Stimulated activated CD4-positive, alpha-beta T cell treated with anti-CD3 and anti-CD28 coated beads, Interleukin-12 subunit alpha, Interleukin-12 subunit beta, amount 100 ng/mL, for 24 hours (primary cell): ENCODE measurements at places on chromosomes 5 and 9.

DNA sequence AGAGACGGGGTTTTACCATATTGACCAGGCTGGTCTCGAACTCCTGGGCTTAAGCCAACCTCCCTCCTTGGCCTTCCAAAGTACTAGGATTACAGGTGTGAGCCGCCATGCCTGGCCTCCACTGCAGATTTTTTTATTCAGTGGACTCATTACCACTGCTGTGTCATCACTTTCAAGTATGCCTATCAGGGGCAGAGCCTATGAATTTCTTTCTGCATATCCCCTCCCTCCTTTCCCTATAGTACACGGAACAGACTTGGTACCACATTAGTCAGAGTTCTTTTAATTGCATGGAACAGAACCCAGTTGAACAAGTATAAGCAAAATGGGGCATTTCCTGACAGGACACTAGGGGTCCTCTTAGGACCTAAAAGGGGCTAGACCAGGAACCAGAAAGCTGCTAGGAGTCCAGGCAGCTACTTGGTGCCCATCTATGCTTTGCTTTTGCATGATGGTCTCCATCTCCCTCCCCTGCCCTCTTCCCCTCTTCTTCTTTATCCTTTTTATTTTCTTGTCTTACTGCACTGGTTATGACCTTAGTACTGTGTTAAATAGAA is 5.8 kb downstream of the BSPRY start:
- no peak for DNase-seq

DNA sequence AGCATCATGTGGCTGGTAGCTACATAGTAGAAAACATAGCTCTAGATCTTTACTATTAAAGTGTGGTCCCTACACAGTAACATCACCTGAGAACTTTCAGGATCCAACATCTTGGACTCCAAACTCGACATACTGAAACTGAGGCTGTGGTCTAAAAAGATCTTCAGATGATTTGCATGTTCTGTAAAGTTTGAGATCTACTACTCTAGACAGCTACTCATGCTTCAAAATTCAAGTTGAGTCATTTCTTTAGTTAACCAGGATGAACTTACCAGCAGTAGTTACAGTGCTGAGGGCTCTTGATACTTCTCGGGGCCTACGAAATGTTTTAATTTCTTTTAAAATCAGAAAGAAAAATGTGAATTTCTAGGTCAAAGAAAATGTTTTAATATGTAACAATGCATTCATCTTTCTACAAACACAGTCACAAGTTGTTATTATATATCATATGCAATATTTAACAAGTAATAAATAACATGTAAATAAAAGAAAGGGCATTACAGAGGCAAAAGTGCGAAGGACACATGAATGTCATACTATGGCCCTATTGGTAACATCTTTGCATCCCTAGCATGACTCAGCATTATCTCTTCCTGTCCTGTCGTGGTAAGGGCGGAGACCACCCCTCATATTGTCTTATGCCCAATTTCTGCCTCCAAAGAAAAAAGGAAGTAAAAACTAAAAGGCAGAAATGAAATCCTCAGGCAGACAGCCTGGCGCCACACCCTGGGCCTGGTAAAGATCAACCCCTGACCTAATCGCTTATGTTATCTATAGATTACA is 563.9 kb upstream of the TLE4 start:
- DNase-seq = no peak

GRCh38 chr9:130101915-130102314 is 48.2 kb downstream of the GPR107 start:
- DNase-seq = no peak

GRCh38 chr9:37965116-37965515 is 61.2 kb upstream of the SLC25A51 start:
- DNase-seq = no peak

DNA sequence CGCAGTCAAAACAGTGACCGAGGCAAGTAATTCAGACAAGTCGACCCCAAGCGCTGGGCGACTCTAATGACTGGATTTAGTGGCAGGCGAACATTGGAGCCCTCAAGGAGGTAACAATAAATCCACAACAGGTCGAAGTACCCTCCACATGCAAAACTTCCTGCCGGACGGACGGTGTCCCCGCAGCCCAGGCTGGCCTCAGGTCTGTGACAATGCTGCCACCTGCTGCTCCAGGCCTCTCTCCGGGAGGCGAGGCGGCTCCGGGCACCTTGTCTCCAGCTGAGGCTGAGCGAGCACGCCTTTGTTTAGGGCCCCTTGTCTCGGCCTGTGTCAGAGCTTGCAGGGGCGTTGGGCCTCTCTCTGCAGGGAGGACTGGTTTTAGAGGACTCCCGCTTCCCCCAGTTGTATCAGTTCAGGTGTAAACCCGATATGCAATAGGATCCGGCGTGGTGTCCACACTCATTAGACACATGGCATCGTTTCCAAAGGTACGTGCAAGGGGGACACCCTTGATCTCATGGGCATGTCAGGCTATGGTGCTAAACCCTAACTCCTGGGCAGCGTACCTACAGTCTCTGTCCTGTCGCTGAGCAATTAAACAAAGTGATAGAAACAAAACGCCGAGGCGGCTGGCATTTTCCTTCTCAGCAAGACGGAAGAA is 628.0 kb upstream of the ADAMTS16 start:
- DNase-seq = no peak

GRCh38 chr9:38136386-38136785 is 67.4 kb upstream of the SHB start:
- no peak for DNase-seq

- DNase-seq = no peak
Observed at GRCh38 chr9:134885001-134885678, 4.5 kb downstream of the FCN2 start.

DNA sequence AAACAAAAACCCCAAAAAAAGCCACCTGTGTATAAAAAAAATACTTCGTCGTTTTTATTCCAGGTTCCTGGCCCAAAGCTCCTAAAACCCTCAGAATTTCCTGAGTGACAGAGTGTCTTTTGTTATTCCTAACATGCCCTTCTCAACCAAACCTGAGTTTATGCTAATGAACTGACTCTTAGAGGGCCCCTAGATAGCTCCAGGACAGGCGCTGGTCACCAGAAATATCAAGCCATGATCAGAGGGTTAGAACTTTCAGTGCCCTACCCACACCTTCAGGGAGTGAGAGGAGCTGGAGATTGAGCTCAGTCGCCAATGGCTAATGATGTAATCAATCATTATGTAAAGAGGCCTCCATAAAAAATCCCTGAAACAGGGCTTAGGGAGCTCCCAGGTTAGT is 15.7 kb downstream of the AUH start:
- no peak for DNase-seq

DNA sequence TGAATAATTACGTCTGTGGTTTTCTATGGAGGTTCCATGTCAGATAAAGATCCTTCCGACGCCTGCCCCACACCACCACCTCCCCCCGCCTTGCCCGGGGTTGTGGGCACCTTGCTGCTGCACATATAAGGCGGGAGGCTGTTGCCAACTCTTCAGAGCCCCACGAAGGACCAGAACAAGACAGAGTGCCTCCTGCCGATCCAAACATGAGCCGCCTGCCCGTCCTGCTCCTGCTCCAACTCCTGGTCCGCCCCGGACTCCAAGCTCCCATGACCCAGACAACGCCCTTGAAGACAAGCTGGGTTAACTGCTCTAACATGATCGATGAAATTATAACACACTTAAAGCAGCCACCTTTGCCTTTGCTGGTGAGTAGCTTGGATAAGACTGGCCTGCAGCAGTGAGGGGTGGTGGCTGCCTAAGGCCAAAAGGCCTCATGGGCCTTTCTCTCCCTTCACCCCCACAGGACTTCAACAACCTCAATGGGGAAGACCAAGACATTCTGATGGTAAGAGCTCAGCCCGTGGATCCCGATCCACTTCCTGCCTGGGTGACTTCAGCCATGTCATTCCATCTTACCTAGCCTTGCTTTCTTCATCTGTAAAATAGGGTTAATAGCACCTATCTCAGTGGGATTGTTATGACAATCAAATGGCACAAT is at the start of gene IL3:
IL3 (plus strand) TSS at position 155 of the 661 bp plus-strand sequence; CDS start at position 207, 52 bp downstream.
- no peak for DNase-seq

DNA sequence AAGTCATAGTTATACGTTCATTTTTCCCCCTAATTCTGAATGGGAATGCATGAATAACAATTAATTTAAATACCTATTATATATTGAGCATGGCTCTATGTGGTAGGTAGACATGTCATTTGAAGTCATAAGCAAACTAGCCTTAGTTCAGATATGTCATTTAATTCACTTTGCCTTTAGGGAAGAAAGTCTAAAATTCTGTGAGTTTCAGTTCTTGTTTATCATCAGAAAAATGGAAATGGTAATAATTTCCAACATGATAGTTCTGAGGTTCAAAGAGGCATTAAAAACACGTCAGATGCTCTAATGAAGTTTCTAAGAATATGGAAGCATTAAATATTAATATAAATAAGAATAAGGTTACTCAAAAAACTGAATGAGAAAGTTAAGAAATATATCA is 13.1 kb upstream of the ANXA1 start:
- no peak for DNase-seq

DNA sequence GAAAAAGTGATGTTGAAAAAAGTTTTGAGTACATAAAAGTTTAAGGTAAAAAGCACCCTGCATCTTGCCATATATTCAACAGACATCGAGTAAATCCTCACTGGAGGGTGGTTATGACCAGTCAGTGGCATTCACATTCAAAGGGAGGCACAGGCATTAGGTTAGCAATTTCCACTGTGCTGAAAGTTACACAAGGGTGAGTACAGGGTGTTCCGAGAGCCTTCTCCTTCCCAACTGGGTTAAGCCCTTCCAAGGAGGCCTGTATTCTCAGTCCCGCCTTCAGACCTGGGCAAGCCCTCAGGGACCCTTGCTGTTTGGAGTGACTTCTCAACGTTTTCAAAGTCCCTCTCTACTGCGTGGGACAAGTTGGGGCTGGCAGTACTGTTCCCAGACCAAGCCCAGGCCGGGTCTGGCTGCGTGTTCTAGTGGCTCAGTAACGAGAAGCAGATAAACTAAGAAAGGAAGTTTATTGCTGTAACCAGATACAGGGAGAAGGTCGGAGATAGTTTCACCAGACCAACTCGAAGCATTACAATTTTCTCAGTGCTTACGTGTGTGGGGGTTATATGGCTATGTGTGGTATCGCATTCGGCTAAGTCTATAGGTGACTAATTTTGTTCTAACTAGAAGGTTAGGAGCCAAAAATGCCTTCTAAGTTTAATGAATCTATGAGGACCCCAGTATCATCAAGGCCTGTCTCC is 13.0 kb upstream of the SETX start:
- DNase-seq = no peak

- DNase-seq = no peak
Observed at GRCh38 chr5:88119535-88120125, 149.0 kb downstream of the TMEM161B start.

GRCh38 chr9:135075234-135076142 is 12.0 kb upstream of the OLFM1 start:
- no peak for DNase-seq

GRCh38 chr5:131223751-131224386 is 40.0 kb upstream of the CDC42SE2 start:
- DNase-seq = no peak

GRCh38 chr9:36401897-36402480 is 1.9 kb upstream of the RNF38 start:
- no peak for DNase-seq

- DNase-seq = no peak
Observed at GRCh38 chr9:13142776-13143175, 136.7 kb downstream of the MPDZ start.

- no peak for DNase-seq
Observed at GRCh38 chr9:81776390-81776789, 87.0 kb upstream of the TLE1 start.
